ENCODE measurements at places on chromosomes 2 and 18. TPM values are rescaled to one million over a fixed set of nuclear protein-coding genes. Genes with fewer than 3 reads are reported as not detected.
A peak's percentile ranks its signal among the peaks of the same experiment; 100 is the strongest.

The B3GNT7 gene
- total RNA-seq: not detected

DNA sequence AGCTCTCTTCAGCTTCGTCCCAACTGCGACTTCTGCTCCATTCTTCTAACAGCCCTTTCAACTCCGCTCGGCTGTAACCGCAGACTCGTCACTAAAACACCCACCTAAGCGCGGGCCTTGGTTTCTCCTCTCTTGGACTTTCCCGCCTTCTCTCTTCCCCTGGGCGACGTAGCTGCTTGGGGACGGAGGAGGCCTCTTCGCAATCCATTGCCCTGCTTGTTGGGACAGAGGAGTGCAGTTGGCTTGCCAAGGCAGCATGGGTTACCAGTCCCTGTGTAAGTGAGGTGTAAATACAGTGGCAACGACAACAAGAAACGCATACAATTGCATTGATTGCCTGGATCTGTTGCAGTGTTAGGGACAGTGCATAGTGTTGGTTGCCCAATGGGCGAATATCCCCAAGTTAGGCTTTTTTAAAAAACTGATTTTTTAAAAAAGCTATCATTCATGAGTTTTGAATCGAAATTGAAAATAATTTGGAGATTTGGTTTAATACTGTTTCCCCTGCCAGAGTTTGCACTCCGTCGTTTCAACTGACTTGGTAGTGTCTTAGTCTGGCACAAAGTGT lies 484 bp upstream of the DARS1 start:
- peak; percentile 65 for DNase-seq

- peak; percentile 63 for DNase-seq
Measured at GRCh38 chr2:26346454-26347053, at the start of gene ADGRF3. Gene ADGRF3 (minus strand): TSS chr2:26346789. CDS start chr2:26346234, 555 bp downstream.

DNA sequence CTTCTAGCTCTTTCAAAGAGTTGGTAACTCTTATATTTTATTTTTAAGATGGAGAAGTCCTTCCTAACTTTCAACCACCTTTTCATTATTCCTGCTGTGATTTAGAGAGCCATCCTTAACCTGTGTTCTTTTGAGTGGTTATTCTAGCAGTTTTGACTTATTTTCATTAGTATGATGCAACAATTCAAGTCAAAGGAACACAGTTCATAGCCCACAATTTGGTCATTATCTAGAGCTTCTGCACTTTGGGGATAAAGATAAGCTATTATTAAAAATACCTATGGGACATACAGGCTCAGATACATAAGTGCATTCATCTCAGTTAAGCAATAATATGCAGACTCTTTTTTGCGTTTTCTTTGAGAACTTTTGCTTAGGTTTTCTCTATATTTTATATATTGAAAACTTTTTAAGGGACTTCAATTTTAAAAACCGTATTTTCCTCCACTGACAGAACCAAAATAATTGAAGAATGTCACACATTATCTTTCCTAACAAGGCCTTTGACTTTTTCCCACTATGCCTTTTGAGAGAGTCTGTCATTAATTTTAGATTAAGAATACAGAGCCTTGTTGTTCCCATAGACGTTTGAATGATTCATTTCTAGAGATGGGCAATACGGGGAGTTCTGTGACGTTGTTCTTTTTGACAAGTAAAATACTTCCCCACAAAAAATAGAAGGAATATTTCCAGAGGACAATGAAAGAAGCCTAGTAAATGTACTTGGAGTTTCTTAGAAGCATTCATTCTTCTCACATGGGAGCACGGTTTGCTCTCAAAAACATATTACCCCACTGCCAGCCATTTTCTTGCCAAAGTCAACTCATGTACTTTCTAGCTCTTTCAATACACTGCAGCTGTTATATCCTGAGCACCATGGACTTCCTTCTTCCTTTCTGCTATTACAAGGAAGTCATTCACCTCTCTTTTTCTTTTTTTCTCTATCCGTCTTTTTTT lies 42.9 kb upstream of the RASGRP3 start:
- DNase-seq: no peak

The TMEFF2 gene
- not detected for total RNA-seq

DNA sequence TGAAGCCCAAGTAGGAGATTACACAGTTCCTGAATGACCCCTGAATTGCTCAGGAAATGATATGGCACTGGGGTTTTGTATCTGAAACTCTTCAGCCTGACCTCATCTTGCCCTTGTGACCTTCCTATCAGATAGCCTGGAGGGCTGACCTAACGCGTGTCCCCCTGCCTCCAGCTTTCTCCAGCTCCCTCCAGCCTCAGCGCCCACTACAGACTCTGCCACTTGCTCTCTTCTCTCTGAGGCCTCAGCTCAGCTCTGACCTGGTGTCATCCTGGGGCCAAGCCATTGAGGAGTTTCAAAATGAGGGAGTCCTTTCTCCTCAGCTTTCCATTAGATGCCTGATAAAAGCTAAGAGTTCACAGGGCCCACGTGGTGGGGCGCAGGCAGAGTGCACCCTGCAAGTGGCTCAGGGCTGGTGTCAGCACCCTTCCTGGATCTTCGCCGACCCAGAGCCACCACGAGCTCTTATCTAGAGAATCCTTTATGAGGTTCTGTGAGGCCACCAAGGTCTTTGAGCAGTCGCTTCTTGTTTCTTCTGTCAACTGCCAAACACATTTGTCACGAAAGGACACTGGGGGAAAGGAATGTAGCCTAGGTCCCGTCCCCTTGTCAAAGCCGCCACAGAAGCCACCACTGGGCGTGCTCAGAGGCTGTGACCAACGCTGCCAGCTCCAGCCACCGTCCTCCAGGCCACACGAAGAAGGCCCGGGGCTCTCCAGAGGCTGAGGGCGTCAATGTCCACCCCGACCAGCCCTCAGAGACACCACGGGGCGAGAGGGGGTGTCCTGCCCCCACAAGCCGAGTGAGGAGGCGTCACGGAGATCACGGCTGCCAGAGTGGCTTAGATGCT lies 131.3 kb upstream of the GPC1 start:
- DNase-seq: no peak

- DNase-seq: no peak
Measured at GRCh38 chr18:70221156-70221914, 15.8 kb upstream of the RTTN start.

The EHD3 gene
- 1.9 TPM for total RNA-seq

DNA sequence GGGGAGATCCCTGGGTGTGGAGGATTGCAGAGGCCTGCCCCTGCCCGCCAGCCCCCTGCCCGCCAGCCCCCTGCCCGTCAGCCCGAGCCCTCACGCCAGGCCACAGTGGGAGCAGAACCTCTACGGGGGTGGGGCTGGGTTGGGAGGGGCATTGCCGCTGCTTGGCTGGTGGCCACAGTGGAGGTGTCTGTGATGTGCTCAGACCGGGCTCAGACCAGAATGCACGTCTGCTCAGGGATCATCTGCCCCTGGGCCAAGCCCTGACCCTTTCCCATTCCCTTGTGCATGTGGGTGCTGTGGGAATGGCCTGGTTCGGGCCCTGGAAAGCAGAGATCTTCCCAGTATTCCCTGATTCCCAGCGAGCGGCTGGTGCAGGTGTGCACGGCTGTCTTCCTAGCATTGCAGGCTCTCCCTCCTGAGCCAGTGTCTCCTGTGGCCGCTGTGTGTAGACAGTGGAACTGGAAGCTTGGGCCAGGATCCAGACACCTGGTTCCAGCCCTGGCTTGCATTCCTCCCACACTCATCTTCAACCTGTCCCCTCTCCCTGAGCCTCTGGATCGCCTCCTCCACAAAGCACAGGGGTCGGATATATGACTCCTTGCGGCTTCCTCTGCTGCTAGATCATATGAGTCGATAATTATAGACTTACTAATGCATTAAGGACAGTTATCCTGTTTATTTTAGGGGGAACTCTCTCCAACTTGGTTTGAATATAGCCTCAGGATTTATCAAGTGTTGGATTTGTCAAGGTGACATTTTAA lies 161.6 kb downstream of the LDLRAD4 start:
- DNase-seq: no peak

The PIEZO2 gene
- not detected for total RNA-seq

The CCDC74B gene
- 1.8 TPM for total RNA-seq

DNA sequence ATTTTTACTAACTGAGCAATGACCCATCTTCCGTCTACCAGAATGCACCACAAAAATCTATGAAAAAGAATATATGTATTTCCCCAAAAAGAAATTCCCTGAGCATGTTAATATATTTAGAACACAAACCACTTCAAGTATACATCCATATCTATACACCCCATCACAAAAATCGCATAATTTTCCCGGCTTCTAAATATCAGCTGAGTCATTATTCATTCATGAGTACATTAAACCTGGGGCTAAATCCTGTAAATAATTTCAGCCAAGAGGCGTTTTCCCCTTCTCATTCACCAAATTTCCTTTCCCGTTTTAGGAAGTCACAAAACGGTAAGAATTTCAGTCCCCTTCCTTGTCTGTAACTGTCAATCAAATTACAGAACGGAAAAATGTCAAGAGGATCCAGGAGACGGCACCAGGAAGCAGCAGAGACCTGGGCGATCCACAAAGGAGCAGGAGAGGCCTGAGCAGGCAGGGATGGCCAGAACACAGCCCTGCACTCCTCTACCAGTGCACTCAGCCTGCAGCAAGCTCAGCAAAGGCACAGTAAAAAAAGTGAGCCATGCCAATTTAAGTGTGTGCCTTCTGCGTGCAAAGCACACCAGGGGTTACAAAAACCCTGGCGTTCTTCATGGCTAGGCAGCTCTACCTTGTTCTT lies 300.7 kb downstream of the TCF4 start:
- DNase-seq: no peak

GRCh38 chr18:63293935-63294334 lies 25.6 kb downstream of the BCL2 start:
- DNase-seq: no peak

The GCG gene
- total RNA-seq: not detected

- DNase-seq: no peak
Measured at GRCh38 chr2:58051445-58051844, 4.8 kb downstream of the VRK2 start.

DNA sequence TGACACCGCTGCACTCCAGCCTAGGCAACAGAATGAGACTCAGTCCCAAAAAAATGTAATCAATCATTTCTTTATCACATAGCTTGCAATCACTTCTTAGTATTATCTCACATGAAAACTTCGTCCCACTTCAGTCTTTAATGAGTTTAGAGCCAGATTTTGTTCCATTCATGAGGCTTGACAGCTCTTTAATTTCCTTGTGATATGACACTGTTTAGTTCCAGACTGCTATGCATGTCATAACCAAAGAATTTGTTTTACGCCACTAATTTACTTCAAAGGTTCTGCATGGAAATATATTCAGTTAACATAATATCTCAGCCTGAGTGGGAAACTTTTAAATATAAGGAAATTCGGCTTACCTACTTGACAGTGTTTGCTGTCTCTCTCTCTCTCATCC lies 113.1 kb downstream of the ZNF532 start:
- DNase-seq: no peak

DNA sequence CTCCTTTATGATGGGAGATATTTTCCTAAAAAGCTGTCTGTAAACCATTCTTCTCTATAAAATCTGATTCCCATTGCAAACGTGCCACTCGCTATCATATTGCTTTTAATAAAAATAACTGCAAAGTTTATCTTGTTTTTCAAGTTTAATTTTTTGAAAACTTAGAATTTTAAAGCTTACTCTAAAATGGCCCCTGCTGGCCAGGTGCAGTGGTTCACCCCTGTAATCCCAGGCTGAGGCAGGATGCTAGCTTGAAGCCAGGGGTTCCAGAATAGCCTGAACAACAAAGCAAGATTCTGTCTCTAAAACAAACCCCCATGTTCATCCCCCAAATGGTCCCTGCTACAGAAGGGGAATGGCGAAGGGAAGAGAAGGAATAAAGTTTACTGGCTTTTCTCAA lies 25.6 kb downstream of the CNRIP1 start:
- no peak for DNase-seq

DNA sequence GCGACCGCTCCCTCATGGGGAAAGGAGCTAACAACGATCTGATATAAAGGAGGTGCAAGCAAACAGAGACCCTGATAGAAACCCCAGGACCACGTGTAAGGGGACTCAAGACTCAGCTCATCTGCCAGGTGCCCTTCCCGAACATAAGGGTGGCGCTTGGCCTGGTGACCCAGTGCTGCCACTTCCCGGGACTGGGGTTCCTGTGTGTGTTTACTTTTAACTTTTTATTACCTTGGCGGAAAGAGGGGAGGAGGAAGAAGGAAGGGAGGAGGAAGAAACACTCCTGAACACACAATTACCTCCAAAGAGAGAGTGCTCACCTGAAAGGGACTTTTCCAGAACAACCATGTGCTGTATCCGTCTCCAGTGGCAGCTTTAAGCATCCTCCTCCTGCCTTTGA lies 56.5 kb upstream of the EDAR start:
- DNase-seq: no peak

DNA sequence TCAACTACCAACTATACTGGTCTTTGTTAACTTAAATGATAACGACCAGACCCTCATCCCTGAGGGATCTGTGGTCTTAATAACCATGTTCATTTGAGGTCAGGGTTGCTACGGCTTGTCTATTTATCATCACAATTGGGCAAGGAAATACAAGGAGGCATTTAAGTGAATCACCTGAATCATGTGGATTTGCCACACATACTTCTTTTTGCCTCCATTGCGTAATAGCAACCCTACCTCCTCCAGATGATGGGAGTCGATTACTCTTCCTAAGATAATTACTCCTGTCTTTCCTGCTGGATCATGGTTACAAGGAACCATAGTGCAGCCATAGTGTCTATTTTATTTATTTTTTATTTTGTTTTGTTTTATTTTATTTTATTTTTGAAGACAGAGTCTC lies 42.2 kb downstream of the TAF4B start:
- no peak for DNase-seq

The CIB4 gene
- not detected for total RNA-seq

GRCh38 chr18:47935321-47936055 lies 5.0 kb upstream of the SMAD2 start:
- DNase-seq: no peak

The BCS1L gene
- 85.3 TPM for total RNA-seq

The WNT6 gene
- not detected for total RNA-seq
